Trophoblast cell (in vitro differentiated cells and primary cell): ENCODE measurements at places on chromosomes 2 and 18.

DNA sequence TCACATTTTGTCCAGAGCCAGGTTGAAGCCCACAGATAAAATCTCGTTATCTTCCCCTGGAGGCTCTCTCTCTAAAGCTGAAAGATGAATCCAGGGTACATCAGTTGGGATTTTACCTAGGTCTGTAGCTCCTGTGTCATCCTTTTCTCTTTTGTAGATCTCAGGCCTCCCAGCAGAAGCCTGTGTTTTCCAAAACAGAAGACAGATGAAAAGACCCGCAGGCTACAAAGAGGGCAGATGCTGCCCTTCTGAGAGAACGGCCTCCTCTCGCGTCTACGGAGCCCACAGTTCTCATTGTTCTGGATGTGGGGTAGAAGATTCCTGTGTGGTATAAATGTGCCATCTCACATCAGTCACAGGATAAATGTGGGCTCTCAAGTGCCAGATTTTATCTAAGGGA lies 139.5 kb downstream of the SUCLG1 start:
- DNase-seq = no peak

DNA sequence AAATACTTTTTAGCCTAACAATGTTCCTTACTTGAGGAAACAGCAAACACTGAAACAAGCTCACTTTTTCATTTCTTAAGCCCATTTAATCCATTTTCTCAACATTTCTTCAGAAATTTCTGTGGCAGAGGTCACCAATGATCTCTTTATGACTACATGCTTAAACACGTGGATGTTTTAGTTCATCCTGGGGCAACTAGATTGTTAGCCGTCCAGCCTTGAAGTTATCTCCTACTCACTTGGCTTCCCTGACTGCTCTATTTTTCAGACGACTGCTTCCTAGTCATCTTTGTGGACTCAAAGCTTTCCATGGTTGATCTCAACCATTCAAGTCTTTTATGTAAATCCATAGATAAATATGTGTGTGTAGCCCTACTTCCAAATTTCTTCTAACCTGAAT lies 24.1 kb downstream of the CD302 start:
- peak; percentile 50 for DNase-seq

GRCh38 chr18:55116863-55117262 lies 157.6 kb upstream of the CCDC68 start:
- DNase-seq = no peak

- no peak for DNase-seq
These were observed 49.4 kb downstream of the AGAP1 start for GRCh38 chr2:235543128-235543750.

DNA sequence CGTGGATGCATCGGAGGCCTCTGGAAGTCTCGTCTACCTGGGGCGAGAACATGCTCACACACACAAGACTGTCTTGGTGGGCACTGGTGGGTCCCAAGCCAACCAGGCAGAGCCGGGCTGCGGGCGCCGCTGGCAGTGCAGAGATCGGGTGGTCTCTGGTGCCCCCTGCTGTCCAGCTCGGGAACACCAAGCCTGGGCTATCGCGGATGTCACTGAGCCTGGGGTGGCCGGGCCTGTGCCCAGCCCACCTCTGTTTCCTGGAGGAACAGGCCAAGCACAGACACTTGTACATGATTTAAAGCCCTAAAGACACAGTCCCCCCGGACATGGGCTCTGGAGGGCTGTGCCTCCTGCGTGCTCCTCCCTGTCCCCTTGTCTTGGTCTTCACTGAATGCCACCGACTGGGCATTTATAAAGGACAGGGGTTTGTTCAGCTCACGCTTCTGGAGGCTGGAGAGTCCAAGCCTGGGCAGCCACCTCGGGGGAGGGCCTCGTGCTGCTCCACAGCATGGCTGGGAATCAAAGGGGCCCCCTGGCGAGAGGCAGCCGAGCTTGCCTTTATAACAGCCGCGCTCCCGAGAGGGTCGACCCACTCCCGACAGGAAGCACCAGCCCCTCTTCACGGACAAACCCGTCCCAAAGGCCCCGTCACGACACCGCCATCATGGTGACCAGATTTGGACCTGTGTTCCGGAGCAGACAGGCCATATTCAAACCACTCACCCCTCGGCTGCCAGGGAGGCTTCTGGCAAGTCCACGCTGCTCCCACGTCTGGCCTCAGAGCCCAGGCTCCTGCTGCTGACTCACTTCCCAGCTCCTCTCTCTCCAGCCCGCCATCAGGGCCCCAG lies 3.6 kb upstream of the OTOS start:
- peak; percentile 82 for DNase-seq

GRCh38 chr2:108935271-108935741 lies 53.7 kb downstream of the EDAR start:
- DNase-seq = no peak

GRCh38 chr18:22210311-22210754 lies 40.9 kb downstream of the GATA6 start:
- no peak for DNase-seq

- DNase-seq = peak; percentile 39
These were observed 52.0 kb downstream of the FBXO36 start for GRCh38 chr2:229974266-229974665.

- DNase-seq = no peak
These were observed 1.5 kb downstream of the KIF1A start for GRCh38 chr2:240818293-240819125.

GRCh38 chr2:176691471-176691870 lies 422.2 kb downstream of the MTX2 start:
- DNase-seq = no peak

GRCh38 chr2:23651187-23652080 lies 266.5 kb downstream of the KLHL29 start:
- DNase-seq = no peak

GRCh38 chr2:211454679-211455078 lies 898.3 kb downstream of the CPS1 start:
- DNase-seq = no peak

GRCh38 chr2:6630209-6630608 lies 235.5 kb downstream of the CMPK2 start:
- DNase-seq = no peak

DNA sequence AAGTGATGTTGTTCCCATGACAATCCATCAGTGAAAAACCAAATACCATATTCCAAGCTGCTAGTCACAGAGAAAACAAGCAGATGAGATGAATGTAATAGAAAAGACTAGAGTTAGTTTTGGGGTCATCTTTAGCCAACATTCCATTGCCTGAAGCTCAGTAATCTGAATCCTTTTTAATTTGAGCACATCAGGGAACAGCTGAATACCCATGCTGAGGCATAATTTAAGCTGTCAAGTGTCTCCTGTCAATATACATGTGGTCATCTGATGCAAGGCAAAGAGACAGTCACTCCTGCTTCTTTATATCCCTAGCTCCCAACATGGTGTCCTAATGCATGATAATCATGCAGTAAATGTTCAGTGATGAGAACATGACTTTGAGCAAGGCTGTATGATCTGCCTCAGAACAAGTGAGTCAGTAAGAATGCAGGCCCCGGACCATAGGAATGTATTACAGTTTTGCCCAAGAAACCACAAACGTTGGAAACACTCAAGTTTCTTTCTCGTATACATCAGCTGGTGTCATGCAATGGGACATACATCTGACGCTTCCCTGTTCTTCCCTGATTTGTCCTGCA lies 48.0 kb downstream of the CDK15 start:
- peak; percentile 61 for DNase-seq
